ENCODE measurements at places on chromosomes 7 and 10.

DNA sequence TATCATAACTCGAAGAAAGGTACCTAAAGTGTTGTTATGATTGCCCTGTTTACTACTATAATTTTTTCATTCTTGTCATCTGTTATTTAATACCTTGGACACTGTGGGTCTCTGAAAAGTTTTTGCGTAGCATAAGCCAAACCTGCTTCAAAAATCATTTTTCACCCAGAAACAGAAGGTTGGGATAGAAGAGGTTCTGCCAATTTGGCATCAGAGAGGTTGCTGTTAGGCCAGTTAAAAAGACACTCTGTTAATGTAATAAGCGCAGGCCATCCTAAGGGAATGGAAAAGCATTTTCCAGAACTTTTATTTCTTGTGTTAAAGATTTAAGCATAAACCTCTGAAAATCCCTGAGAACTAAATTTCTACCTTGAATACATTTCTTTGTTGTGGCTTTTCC lies 212.2 kb downstream of the BMPER start:
- DNase-seq, result no peak

DNA sequence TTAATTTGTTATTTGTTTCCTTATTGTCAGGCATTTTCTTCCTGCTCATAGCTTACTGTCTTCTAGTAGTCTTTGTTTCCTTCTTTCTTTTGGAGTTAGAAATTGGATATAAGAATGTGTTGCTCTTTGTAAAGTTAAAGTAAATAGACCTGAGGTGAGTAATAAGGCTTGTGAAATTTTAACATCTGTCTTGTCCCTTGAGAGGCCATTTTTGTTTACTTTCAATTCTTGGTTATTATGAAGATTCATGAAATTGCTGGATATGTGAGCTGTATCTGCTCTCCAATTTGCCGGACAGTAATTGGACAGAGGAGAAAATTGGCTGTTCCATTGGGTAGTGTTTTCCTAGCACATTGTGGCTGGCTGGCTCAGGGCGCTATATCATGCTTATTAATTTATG lies 260.7 kb downstream of the EXOC4 start:
- no peak for DNase-seq

GRCh38 chr10:11560076-11560709 lies 51.3 kb downstream of the USP6NL start:
- no peak for DNase-seq

GRCh38 chr10:89535171-89536012 lies at the start of gene SLC16A12:
Gene SLC16A12 (minus strand): TSS chr10:89535594. CDS start chr10:89462578, 73,016 bp downstream.
- DNase-seq, result no peak

DNA sequence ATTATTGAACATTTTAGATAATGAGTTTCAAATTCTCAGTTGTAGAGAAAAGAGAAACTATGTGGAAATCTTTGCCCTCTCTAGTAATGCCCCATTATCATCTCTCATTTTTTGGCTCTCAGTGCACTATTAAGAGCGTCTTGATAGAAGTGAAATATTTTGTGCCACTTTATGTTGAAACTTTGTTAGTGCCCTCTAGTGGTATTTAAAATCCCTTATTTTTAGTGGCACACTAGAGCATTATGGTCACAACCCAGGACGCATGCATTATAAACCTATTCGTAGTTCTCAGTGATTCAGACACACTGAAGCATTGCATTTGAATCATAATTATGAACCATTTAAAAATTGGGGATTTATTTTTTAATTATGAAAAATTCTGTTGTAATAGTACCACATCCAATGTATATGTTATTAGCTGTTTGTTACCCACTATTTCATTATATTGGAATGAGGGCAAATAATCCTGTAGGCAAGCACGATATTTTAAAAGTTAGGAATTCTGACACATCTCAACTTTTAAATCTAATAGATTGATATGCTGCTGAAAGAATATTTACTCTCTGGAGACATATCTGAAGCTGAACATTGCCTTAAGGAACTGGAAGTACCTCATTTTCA lies 21.9 kb downstream of the PDCD4 start:
- no peak for DNase-seq

GRCh38 chr10:52220947-52221346 lies 93.1 kb upstream of the DKK1 start:
- no peak for DNase-seq

DNA sequence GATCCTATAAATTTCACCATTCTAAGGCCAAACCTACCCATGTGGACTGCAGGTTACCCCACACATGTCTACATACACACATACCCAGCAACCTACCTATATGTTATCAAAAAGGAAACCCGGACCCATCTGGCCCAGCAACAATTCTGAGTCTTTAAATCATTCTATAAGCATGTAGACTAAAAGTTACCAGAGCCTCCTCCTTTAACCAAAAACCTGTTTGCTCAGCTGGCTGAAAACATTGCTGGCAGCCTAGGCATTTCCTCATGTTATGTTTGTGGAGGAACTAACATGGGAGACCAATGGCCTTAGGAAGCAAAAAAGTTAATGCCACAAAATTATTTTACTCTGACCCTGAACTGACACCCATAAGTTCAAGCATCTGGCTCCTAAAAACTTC lies 5.3 kb upstream of the ADCK2 start:
- DNase-seq, result no peak

GRCh38 chr7:24734306-24734705 lies 23.0 kb downstream of the GSDME start:
- DNase-seq, result no peak

- DNase-seq, result no peak
Observed at GRCh38 chr10:60737242-60737641, 41.0 kb upstream of the CDK1 start.

- DNase-seq, result peak; percentile 41
Observed at GRCh38 chr7:100966542-100967291, 2.6 kb upstream of the MUC12 start.

- no peak for DNase-seq
Observed at GRCh38 chr7:88046839-88047573, 113.0 kb downstream of the ADAM22 start.

- no peak for DNase-seq
Observed at GRCh38 chr10:5973069-5973468, 4.3 kb downstream of the IL15RA start.

Data from activated CD4-positive, CD25-positive, alpha-beta regulatory T cell treated with anti-CD3 and anti-CD28 coated beads, Interleukin-2, amount 50 U/mL, for 72 hours (primary cell).